LNCaP clone FGC (cell line): ENCODE measurements at places on chromosomes 7 and 10.

DNA sequence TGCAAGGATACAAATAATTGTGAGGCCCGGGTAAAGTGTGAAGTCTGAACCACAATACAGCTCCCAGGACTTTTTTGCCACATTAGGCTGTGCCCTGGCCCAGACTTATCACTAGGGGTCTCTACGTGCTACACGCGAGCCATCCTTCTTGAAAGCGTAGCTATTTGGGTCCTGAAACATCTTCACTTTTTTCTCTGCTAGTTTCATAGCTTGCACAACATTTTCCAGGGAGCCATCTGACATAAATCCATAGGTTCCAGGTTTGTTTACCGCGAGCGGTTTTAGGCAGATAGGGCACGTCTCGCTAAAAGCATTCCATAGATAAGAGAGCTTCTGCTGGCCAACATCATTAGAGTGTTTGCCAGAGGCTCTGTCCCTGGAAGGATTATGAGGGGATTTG is 226.5 kb downstream of the RPS24 start:
- no peak for DNase-seq

DNA sequence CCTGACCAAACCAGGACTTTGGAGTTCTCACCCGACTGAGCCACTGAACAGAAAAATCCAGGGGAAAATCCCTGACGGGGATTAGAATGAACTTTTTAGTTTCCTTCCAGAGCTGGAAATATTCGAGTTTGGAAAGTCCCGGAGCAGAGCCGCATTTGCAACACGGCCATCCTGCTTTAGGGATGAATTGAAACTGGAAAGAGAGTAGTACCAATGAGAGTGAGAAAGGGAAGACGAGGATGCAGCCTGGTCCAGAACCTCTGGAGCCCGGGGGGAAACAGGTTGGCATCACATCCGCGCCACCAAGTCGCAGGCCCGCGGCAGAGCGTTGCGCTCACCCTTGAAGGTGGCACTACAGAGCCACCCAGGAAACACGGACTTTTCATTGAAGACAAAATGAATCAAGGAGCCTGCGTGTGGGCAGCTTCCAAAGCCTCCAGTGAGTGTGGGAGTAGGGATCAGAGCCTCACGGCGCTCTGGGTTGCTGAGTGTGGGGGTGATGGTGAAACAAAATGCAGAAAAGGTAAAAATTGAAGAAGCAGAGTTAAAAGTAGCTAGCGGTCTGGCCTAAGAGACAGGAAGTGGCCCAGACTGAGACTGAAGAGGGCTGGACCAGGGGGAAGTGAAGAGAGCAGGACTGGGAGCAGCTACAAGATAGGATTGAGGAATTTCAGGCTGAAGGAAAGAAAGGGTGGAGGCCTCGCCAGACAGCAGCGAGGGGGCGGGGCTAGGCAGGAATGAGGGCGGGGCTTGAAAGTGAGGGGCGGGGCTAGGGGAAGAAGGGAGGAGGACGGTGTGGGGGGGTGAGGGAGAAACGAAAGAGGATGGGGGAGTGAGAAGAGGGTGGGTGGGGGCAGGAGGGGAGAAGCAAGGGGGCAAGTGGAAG is 1.8 kb downstream of the SMURF1 start:
- DNase-seq, result no peak

DNA sequence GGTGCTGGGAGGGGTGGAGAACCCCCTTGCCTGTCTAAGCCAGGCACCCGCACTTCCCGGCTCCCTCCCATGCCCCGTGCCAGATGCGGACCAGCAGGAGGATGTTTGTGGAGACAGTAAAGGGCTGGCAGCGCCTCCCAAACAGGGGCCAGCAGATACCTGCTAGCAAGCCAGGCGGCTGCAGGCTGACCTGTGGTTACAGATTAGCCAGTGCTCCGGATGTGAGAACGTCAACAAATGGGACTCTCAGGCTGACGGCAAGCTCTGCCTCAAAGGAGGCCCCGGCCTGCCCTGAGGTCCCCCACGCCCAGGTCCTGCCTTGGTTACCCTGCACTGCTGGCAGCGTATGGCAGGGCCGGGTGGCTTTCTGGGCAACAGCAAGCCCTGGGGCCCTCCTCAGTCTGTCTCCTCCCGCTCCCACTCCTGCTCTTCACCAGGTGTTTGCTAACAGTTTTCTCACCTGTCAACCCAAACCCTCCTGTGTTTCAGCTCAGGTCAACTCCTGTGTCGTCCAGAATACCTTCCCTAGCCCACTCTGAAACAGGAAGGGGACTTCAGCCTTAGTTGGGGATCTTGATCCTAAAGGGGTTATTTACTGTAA is 85.4 kb downstream of the NEURL1 start:
- no peak for DNase-seq

- DNase-seq, result no peak
Observed at GRCh38 chr10:70834021-70834420, 18.3 kb downstream of the SGPL1 start.

GRCh38 chr7:152403726-152404125 is 32.1 kb downstream of the KMT2C start:
- no peak for DNase-seq
